ENCODE measurements at places on chromosomes 3 and 15.

GRCh38 chr15:66046751-66047150 lies 177.5 kb downstream of the RAB11A start:
- no peak for DNase-seq

GRCh38 chr3:193883551-193883950 lies 252.4 kb upstream of the HES1 start:
- no peak for DNase-seq

DNA sequence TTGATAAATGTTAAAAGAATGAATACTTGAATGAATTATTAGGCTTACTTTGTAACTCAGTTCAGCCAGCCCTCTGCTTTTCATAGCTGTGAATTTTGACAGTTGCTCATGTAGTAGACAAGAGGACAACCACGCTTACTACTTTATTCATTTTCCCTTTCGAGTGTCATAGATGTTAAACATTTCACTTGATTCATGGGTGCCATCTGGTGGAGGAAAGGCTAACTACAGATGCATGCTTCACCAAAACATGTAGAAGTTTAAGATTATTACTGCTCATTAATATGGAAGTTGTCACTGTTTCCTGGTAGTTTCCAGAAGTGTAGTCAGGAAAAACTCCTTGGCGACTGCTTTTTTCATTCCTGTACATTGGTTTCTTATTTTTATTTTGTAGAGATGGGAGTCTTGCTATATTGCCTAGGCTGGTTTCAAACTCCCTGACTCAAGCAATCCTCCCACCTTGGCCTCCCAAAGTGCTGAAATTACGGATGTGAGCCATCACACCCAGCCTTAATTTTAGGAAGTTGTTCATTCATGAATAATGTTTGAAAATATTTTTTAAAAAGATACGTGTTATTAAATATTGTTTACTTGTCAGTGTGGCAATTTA lies 163.2 kb downstream of the B3GALNT1 start:
- peak; percentile 58 for DNase-seq

- no peak for DNase-seq
These were observed 192.4 kb downstream of the SQOR start for GRCh38 chr15:45827275-45827674.

DNA sequence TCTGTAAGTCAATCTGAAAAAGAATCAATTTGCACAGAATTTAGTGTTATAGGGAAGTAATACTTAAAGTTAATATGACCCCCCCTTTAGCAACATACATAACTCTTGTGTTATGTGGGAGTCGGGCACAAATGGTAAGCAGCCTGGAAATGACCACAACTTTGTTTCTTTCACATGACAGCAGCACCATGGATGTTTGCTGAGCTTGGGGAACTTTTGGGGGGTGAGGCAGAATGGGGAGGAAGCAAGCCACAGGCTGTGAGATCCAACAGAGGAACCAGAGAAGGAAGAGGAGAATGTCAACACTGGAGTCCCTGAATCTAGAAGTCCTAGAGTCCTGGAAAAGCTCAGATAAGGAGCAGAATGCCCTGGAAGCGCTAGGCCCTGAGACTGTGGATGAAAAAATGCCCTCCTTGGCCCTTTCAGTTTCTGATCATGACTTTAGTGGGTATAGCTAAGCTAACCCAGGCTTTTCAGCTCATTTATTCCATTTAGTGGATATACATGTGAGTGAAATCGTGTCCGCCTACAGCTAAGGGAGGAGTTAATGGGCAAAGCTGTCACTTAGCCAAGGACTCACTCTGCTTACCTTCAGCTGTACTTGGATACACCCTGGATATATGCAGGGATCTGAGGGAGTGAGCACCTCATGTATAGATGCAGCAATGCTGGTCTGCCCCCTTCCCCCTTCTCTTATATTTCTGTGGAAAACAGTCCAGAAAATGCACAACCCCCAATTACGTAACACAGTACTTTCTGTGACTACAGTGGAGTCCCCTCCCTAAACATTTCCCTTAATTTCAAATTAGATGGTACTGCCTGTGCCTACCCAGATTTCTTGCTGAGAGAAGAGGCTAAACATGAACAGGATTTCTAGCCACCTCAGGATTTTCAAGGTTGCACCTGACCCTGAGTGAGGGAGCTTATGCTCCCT lies 39.1 kb downstream of the CFAP91 start:
- no peak for DNase-seq
